ENCODE measurements at places on chromosomes 6 and 20. TPM values are rescaled to one million over a fixed set of nuclear protein-coding genes. Genes with fewer than 3 reads are reported as not detected.

PI16 gene
- total RNA-seq: 0.73 TPM

ANGPT4 gene
- total RNA-seq: 0.09 TPM

PREX1 gene
- 55.3 TPM for total RNA-seq

HLA-DOB gene
- not detected for total RNA-seq

ASIP gene
- total RNA-seq: not detected

CLPSL2 gene
- not detected for total RNA-seq

SLPI gene
- total RNA-seq: 0.82 TPM

DST gene
- 383 TPM for total RNA-seq

CRISP3 gene
- total RNA-seq: not detected

TBXT gene
- total RNA-seq: not detected

EPHA7 gene
- total RNA-seq: 167 TPM

ELOVL2 gene
- 22.0 TPM for total RNA-seq

SLC22A1 gene
- 0.91 TPM for total RNA-seq

EDN1 gene
- 6.3 TPM for total RNA-seq

PTCRA gene
- total RNA-seq: not detected

CYP24A1 gene
- 1.1 TPM for total RNA-seq

EPB41L1 gene
- total RNA-seq: 68.0 TPM

ADGRG6 gene
- total RNA-seq: 25.6 TPM

SLC44A4 gene
- total RNA-seq: not detected

ABHD16B gene
- not detected for total RNA-seq

ADGRF5 gene
- total RNA-seq: 8.0 TPM

ELOVL4 gene
- 29.2 TPM for total RNA-seq

C20orf144 gene
- total RNA-seq: not detected

TENT5A gene
- 8.1 TPM for total RNA-seq
